ENCODE measurements at places on chromosomes 7 and 10.

DNA sequence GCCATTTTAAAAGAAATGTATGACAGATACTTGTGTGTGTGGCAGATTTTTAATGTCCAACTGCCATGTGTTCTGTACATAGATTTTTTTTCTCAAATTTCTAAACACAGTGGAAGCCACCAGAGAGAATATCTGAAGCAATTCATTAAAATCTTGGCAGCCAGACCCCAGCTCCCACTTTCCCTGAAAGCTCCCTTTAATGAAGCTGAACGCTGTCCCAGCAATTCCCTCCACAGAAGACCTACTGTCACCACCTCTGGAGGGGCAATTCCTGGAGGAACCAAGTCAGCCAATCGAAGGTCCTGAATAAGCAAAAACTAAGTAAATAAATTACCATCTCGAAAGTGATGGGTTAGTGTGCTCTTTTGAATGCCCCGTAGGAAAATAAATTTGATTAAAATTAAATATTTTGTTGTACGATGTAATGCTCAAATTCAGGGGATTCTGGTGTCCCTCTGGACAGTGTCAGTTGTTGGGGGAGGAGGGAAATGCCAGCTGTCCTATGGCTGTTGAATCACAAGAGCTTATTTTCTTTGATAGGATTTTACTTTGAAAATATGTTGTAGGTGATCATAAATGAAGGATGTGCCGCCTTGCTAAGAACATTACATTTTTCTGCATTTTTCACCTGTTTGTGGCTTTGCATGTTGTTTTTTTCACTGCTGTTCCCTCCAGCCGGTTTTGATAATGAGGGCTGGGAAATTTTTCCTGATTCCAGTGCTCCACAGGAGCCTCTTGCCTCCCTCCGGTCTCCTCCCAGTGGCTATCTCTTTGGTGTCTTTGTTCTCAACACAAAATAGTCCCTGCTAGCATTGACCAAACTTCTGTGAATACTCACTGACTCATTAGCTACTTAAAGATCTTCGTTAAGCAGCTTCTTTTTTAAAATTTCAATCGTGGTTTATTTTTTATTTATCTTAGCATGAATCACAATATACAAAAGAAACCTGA lies 9.2 kb upstream of the GSAP start:
- DNase-seq, result peak; percentile 43

- peak; percentile 50 for DNase-seq
Measured at GRCh38 chr7:90720984-90721760, 125.1 kb downstream of the CDK14 start.

DNA sequence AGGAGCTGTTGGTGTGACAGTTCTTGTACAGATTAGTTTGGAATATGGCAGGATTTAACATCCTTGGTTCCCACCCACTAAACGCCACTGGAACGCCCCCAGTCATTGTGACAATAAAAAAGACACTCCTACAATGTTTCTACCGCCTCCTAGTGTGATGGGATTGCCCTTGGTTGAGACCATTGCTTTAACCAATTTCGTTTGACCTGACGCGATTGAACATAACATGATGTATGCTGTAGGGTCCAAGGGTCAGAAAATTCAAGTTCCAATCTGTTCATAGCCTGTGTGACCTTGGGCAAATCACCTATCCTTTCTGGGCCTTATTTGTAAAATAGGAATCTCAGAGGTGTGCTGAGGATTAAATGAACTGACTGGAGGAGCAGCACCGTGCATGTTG lies 12.5 kb downstream of the MXI1 start:
- DNase-seq, result no peak

GRCh38 chr10:113381981-113382509 lies 170.8 kb upstream of the HABP2 start:
- DNase-seq, result no peak

DNA sequence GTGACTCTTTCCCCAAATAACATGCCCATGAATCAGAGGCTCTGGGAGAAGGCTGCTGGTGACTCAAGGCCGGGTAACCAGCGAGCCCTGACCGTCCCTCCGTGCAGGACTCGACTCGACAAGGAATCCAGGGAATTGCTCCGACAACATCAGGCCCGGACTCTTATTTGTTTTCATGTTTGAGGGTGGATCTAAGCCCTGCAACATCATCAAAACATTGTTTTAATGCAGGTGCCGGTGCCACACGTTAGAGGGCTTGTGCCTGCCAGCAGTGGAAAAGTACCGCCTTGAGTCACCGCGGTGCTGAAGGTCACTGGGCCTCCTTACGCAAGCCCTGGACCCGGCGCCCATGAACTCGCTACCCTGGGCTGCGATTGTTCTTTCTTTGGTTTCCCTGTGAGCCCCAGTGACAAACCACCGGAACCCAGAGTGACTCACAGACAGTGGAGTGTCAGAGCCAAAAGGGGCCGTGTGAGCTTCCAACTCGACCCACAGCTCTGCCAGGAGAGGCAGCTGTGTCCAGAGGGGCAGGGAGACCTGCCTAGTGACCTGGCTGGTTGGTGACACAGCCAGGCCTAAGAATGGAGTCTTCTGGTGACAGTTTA lies 139.4 kb upstream of the SHH start:
- no peak for DNase-seq

GRCh38 chr7:70951271-70951962 lies 180.5 kb upstream of the GALNT17 start:
- DNase-seq, result no peak

DNA sequence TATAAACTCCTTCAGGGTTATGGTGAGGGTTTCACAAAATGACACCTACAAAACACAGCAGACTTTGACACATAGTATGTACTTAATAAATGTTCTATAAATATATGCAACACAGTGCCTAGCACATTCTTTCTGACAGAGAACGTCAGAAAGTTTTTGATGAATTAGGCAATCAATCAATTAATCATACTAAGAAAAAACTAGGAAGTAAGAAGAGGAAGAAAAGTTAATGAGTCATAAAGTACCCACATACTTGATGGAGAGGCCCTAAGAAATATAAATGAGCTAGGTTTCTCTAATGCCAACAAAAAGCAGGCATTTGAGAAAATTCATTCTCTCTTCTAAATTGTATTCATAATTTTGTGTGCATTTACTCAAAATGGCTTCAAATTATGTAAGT lies 192.7 kb upstream of the VWC2 start:
- DNase-seq, result no peak

DNA sequence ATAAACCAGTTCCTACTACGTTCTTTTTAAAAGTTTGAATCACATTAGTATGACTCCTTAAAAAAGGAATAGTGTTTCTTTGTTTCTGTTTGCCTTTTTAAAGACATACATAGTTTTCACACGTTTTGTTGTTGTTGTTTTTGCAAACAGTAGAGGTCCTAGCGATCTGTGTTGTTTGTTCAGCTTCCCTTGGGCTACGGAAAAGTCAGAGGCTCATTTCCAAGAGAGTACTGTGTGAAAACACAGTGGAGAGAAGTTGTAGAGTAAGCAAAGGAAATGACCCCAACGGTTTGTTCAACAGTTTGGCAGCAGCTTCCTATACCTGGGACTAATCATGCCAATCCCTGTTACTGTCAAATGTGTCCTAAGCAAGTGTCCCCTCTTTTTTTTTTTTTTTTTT lies 87.1 kb upstream of the STEAP1 start:
- no peak for DNase-seq

GRCh38 chr10:4885162-4885561 lies 59.2 kb downstream of the AKR1E2 start:
- no peak for DNase-seq

GRCh38 chr7:28871631-28872030 lies 86.5 kb downstream of the TRIL start:
- no peak for DNase-seq

DNA sequence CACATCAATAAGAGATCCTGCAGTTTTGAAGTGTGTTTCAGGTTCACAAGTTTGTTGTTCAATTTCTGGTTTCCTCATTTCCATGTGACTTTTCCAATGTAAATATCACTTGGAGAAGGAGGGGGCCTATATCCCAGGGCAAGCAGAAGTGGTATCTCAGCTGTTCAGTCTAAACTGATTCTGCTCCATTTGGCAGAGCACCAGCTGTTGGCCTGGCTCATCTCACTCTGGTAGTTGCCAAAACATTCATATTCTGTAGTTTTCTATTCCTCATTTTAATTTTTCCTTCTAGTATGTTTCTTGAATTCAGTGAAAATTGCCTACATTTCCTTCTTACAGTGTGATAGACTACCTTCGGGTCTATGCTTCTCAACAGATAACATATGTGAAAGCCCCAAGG lies 101.8 kb upstream of the TAC1 start:
- DNase-seq, result no peak

DNA sequence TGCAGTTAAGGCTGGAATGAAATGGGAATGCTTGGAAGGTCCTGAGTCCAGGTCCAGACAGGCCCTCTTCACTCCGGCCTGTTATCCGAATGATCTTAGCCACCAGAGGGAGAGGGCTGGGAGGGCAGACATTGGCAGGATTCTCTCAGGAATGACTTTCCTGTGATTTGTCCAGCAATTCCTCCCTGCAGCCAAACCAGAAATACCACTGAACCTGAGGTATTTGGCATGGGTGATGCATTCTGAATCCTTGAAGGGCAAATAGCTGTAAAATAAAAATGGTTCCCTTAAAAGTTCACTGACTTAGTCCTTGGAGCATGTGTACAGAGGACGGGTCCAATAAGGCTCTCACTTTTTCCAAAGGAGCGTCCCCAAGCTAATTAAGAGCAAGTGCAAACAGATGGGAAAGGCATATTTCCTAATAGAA lies 77.5 kb upstream of the HABP2 start:
- no peak for DNase-seq

GRCh38 chr10:120115959-120116358 lies 223.4 kb downstream of the SEC23IP start:
- DNase-seq, result no peak

GRCh38 chr10:93081834-93082233 lies 8.1 kb downstream of the CYP26A1 start:
- no peak for DNase-seq

DNA sequence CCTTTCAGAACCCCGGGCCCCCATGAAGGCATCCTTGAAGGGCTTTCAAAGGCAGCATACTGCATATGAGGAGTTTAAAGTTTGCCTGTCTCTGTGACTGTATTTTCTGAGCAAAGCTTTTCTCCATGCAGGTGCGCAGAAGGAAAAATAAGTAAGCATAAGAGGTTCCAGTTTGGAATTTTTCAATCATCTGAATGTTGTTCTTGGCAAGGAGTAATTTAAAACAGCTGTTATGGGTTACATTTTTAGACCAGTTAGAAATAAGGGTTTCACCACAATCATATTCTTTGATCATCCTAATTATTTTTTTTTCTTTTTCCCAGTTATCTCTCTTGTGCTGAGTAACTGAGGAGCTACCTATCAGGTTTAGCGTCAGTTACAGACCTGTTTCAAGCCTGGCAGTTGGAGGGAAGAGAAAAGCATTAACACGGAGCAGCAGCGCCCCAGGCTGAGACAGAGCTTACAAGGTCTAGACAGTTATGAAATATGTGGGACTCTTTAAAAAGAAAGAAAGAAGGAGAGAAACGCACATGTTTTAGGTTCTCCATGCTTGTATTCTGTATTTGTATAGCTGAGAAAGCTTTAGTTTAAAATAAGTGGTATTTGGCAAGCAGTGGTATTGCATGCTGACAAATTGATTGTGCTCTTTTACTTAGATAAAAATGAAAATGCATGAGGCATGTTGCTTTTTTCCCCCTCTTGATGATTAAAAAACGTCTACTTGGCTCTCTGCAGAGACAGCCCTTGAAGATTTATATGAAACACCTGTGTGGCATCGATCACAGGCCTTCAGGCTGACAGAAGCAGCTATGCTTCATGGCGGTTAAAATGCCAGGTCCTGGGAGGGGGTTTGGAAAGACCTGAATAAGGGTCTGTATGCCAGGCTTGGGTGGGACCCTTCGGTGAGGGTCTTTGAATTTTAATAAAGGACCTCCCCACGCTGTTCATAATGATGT lies 157.6 kb downstream of the GRK5 start:
- DNase-seq, result no peak

DNA sequence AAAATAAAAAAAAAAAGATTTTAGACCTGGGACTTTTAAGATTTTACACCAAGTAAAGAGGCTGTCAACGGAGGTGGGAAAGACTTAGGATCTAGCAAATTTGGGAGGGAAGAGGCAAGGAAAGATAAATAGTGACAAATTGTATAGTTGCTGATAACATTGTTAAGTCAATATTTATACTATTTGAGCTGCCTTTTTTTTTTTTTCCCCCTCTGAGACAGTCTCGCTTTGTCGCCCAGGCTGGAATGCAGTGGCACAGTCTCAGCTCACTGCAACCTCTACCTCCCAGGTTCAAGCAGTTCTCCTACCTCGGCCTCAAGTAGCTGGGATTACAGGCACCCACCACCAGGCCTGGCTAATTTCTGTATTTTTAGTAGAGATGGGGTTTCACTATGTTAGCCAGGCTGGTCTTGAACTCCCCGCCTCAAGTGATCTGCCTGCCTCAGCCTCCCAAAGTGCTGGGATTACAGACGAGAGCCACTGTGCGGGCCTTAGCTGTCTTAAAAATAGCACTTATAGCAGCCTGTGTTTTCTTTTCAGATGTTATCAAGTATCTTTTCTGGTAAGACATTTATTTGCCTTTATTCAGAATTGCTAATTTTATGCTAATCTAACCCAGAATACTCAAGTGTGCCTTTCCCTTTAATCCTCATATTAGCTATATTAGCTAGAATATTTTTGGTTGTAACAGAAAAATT lies 94.5 kb downstream of the MMRN2 start:
- DNase-seq, result peak; percentile 46

DNA sequence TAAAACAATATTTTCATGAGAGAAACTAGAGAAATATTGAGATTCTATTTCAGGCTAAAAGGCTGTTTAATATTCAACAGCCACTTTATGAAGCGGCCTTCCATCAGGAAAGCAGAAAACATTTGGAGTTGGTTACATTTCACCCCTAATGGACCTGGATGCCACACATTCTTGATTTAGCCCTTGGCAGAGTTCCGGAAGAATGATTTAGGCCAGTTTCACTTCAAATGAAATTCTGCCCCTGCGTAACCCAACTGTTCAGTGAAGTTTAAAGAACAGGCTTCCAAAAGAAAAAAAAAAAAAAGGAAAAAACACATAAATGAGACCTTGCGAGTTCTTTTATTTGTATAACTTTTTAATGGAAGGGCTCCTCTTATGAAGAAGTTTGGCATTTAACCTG lies 239.2 kb upstream of the AKR1E2 start:
- DNase-seq, result no peak

DNA sequence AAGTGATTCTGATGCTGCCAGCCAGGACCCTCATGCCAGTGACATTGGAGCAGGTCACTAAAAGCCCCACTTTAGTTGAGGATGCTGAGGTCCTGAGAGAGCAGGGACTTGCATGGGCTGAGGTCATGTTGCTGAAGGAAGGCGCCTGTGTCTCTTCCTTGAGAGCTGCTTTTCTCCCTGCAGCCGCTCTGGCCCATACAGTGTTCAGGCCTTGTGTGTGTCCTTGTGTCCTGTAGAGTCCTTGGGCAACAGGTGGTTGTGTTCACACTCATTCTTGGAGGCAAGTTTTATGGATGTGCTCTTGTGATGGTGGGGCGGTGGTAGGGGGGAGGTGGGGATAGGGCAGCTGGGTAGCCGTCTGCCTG lies 33.3 kb downstream of the TSPAN14 start:
- no peak for DNase-seq

DNA sequence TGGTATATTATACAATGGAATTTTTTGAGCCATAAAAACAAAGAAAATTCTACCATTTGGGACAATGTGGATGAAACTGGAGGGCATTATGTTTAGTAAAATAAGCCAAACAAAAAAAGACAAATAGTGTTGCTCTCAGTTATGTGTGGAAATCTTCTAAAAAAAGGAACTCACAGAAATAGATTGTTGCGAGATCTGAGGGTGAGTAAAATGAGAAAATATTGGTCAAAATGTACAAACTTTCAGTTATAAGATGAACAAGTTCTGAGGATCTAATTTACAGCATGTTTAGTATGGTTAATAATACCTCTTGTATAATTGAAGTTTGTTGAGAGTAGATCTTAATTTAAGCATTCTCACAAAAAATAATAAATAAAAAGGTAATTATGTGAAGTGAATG lies 291.2 kb downstream of the KIF20B start:
- no peak for DNase-seq

Data from NCI-H146 (cell line).